ENCODE measurements at places on chromosomes 4 and X.
A peak's percentile ranks its signal among the peaks of the same experiment; 100 is the strongest.

DNA sequence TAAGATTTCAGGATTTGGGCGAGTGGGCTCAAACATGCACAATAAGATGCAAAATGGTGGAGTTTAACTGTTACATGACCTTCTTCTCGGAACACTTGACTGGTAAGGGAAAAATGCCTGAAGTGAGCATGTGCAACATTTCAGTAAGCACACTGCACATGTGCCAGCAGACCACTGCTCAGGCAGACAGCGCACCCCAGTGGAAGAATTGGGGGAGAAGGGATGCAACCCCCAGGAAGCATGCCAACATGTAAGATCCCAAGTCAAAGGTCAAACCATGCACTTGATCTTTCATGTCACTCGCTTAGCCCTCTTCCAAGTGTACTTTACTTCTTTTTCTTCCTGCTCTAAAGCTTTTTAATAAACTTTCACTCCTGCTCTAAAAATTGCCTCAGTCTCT lies 256.3 kb downstream of the CENPC start:
- no peak for DNase-seq

DNA sequence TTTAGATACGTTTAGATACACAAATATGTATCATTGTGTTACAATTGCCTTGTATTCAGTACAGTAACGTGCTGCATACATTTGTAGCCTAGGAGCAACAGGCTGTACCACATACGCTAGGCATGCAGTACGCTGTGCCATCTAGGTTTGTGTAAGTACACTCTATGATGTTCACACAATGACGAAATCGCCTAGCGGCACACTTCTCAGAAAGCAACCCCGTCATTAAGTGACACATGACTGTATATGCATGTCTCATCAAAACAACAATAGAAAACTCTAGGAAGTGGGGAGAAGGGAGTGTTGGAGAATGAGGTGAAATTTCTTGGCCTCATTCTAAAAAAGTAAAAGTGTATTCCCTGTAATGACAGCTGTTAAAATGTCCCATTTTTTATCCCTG lies 32.7 kb downstream of the CCDC149 start:
- DNase-seq: no peak

DNA sequence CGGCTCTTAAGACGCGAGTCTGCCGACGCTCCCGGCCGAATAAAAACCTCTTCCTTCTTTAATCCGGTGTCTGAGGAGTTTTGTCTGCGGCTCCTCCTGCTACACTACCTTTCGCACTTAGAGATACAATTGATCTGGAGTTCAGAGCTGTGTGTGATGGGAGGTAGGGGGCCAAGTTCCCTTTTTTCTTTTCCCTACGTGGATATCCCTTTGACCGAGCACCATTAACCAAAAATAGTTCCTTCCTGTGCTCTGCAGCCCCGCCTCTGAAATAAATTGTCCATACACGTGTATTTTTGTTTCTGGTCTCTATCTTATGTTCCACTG lies 555 bp upstream of the PGM2 start:
- no peak for DNase-seq

DNA sequence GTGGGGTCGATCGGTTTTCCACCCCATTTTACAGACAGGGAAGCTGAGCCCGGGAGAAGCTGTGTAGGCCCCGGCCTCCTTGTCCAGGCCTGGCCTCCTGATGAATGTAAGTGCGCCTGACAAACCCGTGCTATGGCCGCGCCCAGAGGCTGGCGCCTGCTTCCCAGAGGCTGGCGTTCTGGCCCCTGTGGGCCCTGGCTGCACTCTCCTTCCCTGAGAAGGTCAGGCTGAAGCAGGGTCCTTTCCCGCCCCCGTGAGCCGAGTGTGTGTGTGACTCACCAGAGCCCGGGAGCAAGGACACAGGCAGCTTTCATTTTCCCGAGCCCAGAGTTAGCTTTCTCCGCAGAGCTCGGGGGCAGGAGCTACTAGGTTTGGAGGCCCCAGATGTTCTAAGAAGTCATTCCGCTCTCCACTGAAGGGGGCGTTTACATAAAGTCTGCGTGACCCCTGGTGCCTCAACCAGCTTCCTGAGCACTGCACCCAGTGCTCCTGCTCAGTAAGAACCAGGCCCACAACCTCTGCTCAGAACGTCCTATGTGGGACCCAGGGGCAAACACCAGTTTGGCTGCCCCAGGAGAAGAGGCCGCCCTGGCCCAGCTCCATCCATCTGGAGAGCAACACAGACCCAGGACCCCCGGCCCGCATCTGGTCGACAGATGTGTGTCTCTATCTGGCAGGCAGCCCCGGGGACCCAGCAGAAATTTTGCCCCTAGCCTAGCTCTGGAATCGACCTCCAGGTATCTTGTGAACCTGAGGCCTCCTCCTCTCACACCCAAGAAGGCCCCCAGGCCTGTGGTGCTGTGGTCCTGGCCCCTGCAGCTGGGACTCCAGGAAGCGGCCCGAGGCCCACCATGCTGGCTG lies 13.6 kb downstream of the UVSSA start:
- no peak for DNase-seq

- DNase-seq: peak; percentile 14
These were observed 49.4 kb downstream of the RPS6KA3 start for GRCh38 chrX:20217271-20217670.

DNA sequence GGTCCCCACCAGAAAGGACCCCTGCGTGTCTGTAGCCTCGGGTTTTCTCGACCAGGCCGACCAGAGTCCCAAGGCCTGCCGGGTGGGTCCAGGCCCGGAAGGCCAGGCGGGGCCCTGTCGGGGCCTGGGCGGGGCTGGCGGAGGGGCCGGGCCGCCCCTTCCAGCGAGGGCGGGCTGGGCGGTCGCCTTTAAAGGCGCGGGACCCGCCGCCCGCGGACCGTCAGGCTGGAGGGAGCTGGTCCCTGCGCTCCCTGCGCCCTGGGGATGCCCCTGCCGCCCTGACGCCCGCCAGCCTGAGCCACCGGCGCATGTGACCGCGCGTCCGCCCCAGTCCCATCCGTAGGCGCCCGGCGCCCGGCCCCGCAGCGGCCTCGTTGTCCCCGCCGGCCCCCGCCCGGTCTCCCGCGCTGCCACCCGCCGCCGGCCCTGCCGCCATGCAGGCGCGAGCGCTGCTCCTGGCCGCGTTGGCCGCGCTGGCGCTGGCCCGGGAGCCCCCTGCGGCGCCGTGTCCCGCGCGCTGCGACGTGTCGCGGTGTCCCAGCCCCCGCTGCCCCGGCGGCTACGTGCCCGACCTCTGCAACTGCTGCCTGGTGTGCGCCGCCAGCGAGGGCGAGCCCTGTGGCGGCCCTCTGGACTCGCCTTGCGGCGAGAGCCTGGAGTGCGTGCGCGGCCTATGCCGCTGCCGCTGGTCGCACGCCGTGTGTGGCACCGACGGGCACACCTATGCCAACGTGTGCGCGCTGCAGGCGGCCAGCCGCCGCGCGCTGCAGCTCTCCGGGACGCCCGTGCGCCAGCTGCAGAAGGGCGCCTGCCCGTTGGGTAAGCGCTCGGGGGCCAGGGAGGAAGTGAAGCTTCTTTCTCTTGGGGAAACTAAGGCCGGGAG lies at the start of gene HTRA3:
TSS of gene HTRA3 (plus strand) at position 220 of the 883 bp plus-strand sequence. CDS start at position 435, 215 bp downstream.
- DNase-seq: no peak

- DNase-seq: no peak
These were observed 160.9 kb downstream of the SH2D1A start for GRCh38 chrX:124507246-124507645.

- DNase-seq: peak; percentile 4
These were observed 20.1 kb downstream of the ADRA2C start for GRCh38 chr4:3786196-3786869.

DNA sequence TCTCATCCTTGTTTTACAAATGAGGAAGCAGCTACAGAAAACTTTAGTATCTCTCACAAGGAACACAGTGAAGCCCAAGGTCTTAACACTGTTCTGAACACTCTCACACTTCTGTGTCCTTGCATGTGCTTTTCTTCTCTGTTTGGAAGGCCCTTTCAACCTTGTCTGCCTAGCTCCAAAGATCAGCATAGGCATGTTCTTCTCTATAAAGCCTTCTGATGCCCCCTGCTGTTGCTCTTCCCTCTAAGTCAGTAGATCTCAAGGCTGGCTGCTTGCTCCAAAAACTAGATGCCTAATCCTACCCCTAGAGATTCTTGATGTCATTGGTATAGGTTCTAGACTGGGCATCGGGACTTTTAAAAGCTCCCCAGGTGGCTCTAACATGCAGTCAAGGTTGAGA lies 5.9 kb downstream of the APOO start:
- peak; percentile 50 for DNase-seq

GRCh38 chr4:128813965-128814364 lies 4.5 kb downstream of the JADE1 start:
- no peak for DNase-seq

GRCh38 chr4:80461412-80461811 lies 125.9 kb downstream of the CFAP299 start:
- no peak for DNase-seq

- DNase-seq: no peak
These were observed 21.7 kb upstream of the CD40LG start for GRCh38 chrX:136626237-136626636.

- DNase-seq: no peak
These were observed 281.4 kb upstream of the EDA2R start for GRCh38 chrX:66920296-66920695.

- no peak for DNase-seq
These were observed 100.4 kb downstream of the KLHL8 start for GRCh38 chr4:87120010-87120409.

GRCh38 chr4:6313216-6313615 lies 43.6 kb downstream of the WFS1 start:
- DNase-seq: no peak

GRCh38 chr4:81102107-81102506 lies 71.6 kb downstream of the BMP3 start:
- DNase-seq: no peak

DNA sequence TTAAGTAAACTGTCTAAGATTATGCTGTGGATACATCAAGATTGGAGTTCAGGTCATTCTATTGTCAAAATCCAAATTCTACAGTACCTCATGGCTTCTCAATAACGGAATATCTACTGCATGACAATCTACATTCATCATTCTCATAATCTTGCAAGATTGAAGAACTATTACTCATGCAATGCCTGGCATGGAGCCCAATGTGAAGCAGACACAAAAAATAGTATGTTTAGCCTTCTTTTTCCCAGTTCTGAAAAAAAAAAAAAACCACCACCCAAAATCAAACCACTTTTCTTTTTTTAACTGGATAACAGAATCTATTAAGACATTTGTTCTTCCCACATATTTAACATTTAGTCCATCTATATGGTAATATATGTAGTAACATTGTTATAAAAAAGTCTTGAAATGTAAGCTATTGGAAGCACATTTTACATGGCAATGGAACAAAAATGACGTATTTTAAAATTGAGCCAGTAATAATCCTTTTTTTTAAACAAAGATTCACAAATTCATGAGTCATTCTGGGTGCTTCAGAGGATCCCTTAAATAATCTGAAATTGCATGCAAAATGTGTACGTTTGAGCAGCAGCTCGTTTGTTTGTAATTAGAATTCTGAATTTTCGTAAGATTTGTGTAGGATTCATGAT lies 232.2 kb upstream of the FMR1 start:
- DNase-seq: no peak

DNA sequence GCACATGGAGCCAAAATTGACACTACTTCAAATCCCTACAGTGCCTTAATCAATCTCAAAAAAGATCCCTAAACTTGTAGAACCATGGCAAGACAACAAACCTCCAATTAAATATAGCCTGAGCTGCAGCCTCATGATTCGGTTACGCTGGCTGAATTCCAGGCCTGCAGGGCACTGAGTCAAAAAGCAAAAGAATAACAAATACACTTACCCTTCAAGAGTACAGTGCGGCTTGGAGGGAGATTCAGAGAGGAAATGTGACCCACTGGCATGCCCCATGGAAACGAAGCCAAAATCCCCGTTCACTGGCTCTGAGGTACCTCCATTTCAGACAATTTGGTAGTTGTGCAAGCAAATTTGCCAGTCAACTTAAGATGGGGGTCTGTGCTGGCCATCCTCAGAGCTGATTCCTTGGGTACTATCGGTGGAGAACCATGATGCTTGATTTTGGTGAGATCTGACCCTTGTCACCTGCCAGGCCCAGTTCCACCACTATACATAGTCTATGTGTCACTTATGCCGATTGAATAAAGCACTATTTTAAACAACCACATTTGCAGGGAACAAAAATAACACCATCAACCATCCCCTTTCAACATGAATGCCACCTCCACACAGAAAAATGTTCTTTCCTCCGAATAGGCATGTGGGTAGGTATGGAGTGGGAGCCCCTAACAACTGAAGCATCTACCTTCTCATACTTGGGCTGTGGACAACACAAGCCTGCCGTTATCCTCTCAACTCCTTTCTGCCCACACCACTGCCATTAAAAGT lies 2.1 kb downstream of the C4orf54 start:
- no peak for DNase-seq

- DNase-seq: no peak
These were observed 61.5 kb downstream of the GALNT7 start for GRCh38 chr4:173230062-173230461.

- DNase-seq: no peak
These were observed 10.6 kb upstream of the CTSO start for GRCh38 chr4:155964016-155964891.

GRCh38 chr4:103757631-103758030 lies 37.8 kb upstream of the TACR3 start:
- DNase-seq: no peak

GRCh38 chrX:120736989-120737388 lies 107.1 kb upstream of the C1GALT1C1 start:
- no peak for DNase-seq

- DNase-seq: no peak
These were observed 552.6 kb downstream of the GBA3 start for GRCh38 chr4:23245203-23245832.

DNA sequence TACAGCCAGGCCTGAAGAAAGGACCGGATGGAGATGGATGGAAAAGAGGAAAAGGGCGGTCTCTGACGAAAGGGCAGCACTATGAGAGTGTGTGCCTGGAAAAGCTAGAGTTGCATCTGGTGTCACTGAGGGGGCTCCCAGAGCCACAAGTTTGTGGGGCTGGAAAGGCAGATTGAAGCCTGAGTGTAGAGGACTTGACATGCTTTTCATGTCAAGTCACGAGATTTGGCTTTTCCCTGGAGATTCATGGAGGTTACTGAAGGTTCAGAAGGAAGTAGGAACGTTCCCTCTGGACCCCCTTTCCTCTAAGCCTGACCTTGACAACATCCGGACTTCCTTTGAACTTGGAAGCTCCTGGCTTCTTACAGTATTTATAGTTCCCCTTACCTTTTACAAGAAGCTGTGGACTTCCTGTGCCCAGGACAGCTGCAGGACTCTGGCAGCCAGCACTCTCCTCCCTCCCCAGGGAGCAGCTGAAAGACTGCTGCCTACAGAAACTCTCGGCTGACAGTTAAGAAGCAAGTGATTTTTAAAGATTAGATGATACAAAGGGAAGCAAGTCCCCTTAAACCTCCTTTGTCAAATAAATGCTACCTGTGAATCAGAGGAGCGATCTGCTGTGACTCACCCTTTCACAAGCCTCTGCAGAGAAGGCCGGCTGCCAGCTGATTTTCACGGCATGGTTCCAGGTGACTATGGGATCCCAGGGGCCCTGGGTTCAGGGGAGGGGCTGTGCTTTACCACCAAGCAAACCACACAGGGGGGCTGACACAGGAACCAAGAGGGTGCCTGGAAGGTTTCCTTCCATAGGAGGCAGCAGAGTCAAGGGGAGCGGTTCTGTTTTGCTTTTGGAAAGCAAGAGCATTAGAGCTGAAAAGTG lies 72.9 kb upstream of the STIM2 start:
- no peak for DNase-seq

- no peak for DNase-seq
These were observed 19.5 kb upstream of the CRLF2 start for GRCh38 chrX:1231850-1232465.

Data from SW 1271 (cell line).